ENCODE measurements at places on chromosomes 16 and 17.

GRCh38 chr17:59487161-59487873 lies 78.1 kb upstream of the DHX40 start:
- no peak for DNase-seq

DNA sequence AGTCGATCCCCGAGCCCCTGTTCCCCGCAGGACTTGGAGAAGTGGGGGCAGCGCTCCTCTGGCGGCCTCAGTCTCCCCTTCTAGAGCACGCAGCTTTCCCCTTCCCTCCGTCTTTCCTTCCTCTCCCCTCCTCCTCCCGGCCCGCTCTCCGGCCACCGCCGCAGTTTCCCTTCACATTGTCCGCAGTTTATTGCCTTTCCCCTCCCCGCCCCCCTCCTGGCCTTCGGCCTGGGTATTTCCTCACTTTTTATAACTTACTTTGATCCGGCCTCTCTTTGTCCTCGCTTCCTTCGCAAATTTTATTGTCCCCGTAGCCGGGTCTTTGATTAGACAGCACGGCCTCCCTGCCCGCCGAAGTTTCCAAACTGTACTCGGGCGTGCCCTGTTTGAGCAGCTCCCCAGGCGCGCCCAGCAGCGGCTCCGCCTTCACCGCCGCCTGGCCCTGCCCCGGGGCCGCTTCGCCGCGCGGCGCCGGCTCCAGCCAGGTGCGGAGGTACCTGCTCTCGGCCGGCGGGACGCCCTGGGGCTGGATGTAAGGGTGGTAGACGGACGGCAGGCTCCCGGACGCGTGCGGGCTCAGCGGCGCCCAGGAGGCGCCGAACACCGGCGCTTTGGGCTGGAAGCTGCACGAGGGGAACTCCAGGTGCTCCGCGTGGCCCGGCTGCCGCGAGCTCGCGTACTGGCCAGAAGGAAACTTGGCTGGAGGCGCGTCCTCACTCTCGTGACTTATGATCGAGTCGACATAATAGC lies 488 bp downstream of the HOXB9 start:
- peak; percentile 67 for DNase-seq

DNA sequence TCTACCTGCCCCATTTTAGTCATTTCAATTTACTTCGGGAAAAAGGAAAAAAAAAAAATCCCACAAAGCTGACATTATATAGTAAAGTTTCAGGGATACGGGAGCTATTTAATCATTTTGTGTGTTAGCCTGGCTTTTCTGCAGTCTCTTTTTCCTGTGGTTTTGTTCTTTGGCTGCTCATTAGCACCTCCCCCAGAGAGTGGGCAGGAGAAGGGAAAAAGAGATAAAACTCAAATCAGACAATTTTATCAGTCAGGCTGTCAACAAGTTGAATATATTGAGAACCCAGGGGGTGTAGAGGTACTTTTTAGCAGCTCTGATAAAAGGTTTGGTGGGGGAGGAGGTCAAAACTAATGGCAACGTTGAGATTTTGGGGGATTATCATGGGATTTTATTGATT lies 559.0 kb upstream of the PSMD7 start:
- DNase-seq: no peak

- no peak for DNase-seq
Measured at GRCh38 chr17:36461330-36462110, 25.0 kb upstream of the ZNHIT3 start.

DNA sequence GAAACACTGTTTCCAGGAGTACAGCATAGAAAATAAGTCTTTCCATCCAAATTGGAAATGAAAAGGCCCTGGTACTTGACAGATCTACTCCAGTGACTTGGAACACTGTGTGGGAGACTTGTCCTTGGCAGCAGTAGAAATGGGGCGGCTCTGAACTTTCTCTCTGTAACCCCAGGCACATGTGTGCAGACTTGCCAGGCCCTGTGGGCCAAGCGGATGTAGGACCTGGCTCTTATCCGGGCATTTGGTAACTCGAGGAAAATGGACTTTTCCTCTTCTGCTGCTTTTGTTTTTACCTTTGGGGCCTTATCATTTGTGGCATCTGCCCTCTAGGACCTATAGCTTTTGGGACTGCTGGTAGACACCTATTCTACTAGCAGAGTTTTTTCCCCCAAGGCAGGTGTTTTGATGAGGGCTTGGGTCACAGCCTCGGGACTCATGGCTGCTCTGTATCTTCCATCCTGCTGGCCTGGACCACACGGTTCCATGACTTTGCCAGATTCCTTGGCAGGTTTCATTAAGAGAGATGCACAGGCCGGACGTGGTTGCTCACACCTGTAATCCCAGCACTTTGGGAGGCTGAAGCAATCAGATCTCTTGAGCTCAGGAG lies 43.5 kb downstream of the SMPD3 start:
- DNase-seq: no peak

- DNase-seq: no peak
Measured at GRCh38 chr16:14409563-14409962, 220.5 kb downstream of the PARN start.

GRCh38 chr17:78219396-78220150 lies 5.5 kb downstream of the BIRC5 start:
- DNase-seq: no peak

DNA sequence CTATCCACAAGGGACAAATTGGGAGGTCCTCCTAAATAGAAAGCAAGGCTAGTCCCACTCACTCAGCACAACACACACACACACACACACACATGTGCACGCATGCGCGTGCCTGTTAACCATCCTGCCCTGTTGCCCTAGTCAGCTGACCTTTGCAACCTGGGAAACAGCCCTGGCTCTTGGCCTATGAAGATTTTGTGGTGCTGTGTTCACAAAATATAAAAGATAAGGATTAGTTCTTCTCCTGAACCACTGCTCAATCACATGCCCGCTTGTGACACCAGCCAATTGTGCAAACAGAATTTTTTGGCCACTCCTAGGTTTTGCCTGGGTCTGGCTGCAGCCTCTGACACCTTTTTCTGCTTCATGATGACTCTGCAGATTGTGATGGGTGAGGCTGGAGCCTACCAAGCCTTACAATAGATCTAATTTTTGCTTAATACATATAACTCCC lies 3.3 kb upstream of the CES1 start:
- DNase-seq: no peak

GRCh38 chr16:67801883-67802282 lies 4.5 kb downstream of the RANBP10 start:
- DNase-seq: no peak

GRCh38 chr16:30797670-30798309 lies 10.8 kb upstream of the ZNF629 start:
- DNase-seq: no peak

- peak; percentile 8 for DNase-seq
Measured at GRCh38 chr17:49434821-49435670, 20.4 kb upstream of the PHB1 start.

- no peak for DNase-seq
Measured at GRCh38 chr16:7270823-7271222, 61.8 kb upstream of the RBFOX1 start.

- DNase-seq: no peak
Measured at GRCh38 chr17:61723914-61724313, 132.9 kb upstream of the NACA2 start.

- no peak for DNase-seq
Measured at GRCh38 chr17:13134076-13134475, 116.2 kb upstream of the ELAC2 start.

DNA sequence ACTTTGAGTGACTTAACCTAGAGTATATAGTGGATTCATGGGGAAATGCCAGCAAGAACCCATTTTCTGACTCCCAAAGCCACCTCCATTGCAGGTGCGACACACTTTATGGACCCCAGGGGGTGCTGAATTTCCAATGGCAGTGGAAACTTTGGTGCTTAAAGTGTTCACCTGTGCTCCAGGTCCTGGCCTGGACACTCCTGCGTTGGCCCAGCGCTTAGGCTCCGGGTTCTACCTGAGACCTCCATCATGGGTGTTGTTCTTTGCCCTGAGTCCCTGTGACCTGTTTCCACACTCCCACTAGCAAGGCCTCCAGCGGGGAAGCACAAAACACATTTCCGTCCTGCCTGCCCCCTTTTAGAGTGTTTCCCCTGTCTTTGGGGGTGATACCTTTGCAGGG lies 3.0 kb downstream of the CCNF start:
- DNase-seq: no peak

GRCh38 chr16:12094537-12095265 lies 118.2 kb downstream of the SNX29 start:
- DNase-seq: no peak

DNA sequence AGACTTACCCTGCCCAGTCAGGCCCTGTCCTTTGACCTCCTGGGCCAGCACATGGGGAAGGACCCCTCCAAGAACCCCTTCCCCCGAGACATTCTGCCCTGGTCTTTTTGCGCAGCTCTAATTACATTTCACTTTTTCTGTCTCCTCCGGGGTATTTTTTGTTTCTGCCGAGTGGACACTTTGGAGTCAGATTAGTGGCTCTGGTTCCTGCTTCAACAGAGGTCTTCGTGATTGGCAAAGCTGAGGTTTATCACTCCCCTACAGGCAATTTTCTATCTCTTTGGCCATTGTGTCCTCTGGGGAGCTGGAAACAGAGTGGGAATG lies 23.5 kb downstream of the ANKRD40 start:
- DNase-seq: no peak

- no peak for DNase-seq
Measured at GRCh38 chr17:18038149-18038850, 668 bp downstream of the ATPAF2 start.

DNA sequence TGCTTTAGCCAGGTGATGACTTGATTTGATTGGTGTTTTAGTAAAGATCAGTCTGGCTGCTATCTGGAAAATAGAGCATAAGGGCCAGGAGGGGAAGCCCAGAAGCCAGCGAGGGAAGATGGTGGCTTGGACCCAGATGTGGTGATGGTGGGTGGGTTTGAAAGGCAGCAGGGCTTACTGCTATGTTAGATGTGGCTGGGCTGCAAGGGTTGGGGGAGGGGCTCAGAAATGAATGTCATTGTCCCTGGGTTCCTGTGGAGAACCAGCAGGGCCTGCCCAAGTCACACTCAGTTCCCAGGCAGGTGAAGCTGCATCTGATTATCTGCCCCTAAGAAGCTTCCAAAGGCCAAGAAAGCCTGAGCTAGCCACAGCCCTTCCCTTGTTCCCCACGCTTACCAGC lies 71.7 kb upstream of the BRD7 start:
- DNase-seq: no peak

- DNase-seq: no peak
Measured at GRCh38 chr16:51433599-51433998, 282.5 kb upstream of the SALL1 start.

- DNase-seq: peak; percentile 83
Measured at GRCh38 chr17:29568331-29569244, at the start of gene TP53I13. Gene TP53I13 (plus strand): TSS chr17:29568701. CDS start chr17:29568759, 58 bp downstream.

GRCh38 chr17:40597556-40598300 lies 32.5 kb upstream of the CCR7 start:
- no peak for DNase-seq

- DNase-seq: no peak
Measured at GRCh38 chr17:20263595-20263994, 203.7 kb downstream of the LGALS9B start.

GRCh38 chr17:78883089-78883532 lies 19.9 kb downstream of the CEP295NL start:
- DNase-seq: no peak

- no peak for DNase-seq
Measured at GRCh38 chr16:52235186-52235585, 311.8 kb downstream of the TOX3 start.

- no peak for DNase-seq
Measured at GRCh38 chr17:68785565-68786486, 169.4 kb downstream of the ABCA8 start.

GRCh38 chr16:82281544-82281943 lies 111.5 kb upstream of the MPHOSPH6 start:
- DNase-seq: no peak

DNA sequence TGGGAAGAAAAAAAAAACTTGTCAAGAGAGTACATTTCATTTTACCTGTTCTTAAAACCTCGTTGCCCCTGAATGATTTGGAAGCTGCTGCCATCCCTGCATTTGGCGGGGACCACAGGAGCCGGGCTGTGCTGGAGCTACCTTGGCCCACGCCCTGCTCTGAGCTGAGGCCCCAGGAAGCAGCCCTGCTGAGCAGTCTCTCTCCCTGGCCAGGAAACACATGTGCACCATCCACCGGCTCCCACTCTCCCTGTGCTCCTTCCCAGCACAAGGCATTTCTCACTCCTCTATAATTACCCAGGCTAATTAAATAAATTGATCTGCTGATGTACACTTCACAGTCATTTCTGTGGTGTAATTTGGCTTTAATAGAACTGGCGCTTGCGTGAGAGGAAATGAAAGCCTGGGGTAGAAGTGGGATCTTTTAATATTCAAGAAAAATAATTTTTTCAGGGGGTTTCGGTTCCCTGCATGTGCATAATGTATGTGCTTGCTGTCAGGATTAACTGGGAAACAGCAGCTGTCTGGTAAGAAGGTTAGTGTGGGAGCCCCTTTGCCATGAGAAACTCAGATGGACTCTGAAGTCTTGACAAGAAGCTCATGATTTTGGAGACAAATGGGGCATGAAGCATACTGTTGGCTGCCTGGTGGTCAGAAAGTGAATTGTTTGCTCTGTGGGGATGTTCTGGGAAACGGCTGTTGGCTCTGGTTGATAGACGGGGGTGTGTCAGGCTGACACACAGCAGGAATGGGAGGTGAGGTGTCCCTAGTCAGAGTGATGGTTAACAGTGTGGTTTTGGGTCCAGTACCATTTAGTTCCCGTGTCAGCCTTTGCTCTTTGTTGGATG lies 252.3 kb upstream of the EEF2KMT start:
- DNase-seq: peak; percentile 45

GRCh38 chr16:87391950-87392820 lies at the start of gene MAP1LC3B:
Gene MAP1LC3B (plus strand): TSS chr16:87392336. CDS start chr16:87392428, 92 bp downstream.
- DNase-seq: peak; percentile 96

DNA sequence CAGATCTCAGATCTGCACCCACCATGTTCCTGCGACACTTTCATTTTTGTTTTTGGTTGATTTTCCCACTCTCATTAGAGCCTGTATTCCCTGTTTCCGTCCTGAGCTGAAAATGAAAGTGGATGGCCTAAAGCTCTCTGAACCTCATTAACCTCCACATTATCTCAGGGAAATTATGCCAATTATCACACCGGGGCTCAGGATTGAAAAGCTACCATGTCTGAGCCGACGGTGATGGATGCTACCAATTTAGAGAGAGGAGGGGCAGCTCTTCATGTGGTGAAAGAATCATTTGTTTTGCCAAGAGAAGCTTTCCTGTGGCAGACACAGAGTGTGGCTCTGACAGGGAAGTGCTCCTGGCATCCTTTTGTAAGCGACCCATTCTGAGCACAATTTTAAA lies 410.4 kb upstream of the CDH11 start:
- peak; percentile 58 for DNase-seq

- DNase-seq: peak; percentile 16
Measured at GRCh38 chr17:1060991-1061390, 64.1 kb downstream of the TIMM22 start.

DNA sequence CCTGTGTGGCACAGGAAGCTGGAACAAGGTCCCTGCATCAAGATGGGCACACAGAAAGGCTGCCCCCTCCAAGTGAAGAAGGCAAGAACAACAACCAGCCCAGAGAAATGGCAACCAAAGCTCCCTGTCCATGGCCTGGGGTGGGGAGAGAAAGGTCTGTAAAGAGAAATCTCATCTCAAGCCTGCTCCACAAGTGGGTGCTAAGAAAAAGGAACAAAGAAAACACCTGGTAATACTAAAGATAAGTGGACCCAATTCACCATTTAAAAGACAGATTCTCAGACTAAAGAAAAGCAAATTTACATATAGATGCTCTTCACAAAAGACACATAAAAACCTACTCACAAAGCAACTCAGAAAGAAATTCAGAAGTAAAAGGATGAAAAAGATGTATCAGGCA lies 107.4 kb downstream of the PARN start:
- no peak for DNase-seq
